Right ventricle myocardium superior (tissue), 1 donor: ENCODE measurements at places on chromosomes 4 and X. TPM values are rescaled to one million over a fixed set of nuclear protein-coding genes. Genes with fewer than 3 reads are reported as not detected.

- DNase-seq = no peak
Measured at GRCh38 chr4:61666244-61666643, 466.1 kb downstream of the ADGRL3 start.

- DNase-seq = no peak
Measured at GRCh38 chr4:40149960-40150385, 46.9 kb upstream of the RHOH start.

The DGAT2L6 gene
- not detected for total RNA-seq

The ANK2 gene
- 289 TPM for total RNA-seq

GRCh38 chr4:74752798-74753197 is 41.5 kb downstream of the BTC start:
- no peak for DNase-seq

- DNase-seq = no peak
Measured at GRCh38 chrX:49845701-49846403, 16.7 kb downstream of the PAGE4 start.

DNA sequence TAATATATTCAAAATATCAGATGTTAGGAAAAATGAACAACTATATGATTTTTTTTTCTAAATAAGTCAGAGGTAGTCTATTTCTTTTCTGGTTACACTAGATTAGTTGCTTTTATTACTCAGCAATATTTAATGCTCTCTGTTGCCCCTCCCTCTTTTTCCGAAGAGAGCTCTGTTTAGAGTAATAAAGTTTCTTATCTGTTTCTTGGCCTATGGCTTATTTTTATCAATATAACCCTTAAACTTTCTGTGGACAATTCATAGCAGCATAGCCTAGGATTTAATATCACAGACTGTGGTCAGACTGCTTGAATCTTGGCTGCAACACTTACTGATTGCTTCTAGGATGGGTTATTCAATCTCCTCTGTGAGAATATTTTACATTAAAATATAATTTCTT is 2315.4 kb upstream of the AGA start:
- no peak for DNase-seq

The PCSK1N gene
- 0.30 TPM for total RNA-seq

The CCDC120 gene
- total RNA-seq = 1.2 TPM
